ENCODE measurements at places on chromosomes 16 and 17.

DNA sequence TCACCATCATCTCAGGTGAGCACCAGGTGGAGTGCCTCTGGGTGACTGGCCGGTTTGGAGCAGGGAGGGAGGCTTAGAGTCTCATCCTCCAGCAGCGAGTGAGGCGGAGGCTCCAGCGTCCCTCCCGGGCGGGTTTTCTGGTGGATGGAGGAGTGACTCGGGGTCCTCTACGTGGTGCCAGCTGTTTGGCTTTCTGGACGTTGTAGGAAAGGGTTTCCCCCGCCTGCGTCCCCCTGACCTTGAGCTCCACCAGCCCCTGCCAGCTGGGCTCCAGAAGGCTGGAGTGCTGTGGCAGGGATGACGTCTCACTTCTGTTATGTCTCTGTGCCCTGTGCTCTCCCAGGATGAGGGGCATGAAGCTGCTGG lies 522 bp downstream of the DNASE1 start:
- no peak for DNase-seq

- no peak for DNase-seq
These were observed 683 bp upstream of the SLC7A6 start for GRCh38 chr16:68263559-68264127.

- no peak for DNase-seq
These were observed 21.4 kb upstream of the MAP3K14 start for GRCh38 chr17:45338023-45338781.

GRCh38 chr16:80806927-80807340 lies 2.5 kb upstream of the CDYL2 start:
- peak; percentile 55 for DNase-seq

- DNase-seq, result no peak
These were observed 42.6 kb upstream of the ATF7IP2 start for GRCh38 chr16:10343124-10343760.

- DNase-seq, result peak; percentile 95
These were observed 11.5 kb upstream of the DUSP14 start for GRCh38 chr17:37478187-37478586.

- DNase-seq, result peak; percentile 77
These were observed 52.8 kb downstream of the TOM1L2 start for GRCh38 chr17:17919169-17920107.

- DNase-seq, result no peak
These were observed 11.6 kb downstream of the TEKT5 start for GRCh38 chr16:10683170-10683569.

DNA sequence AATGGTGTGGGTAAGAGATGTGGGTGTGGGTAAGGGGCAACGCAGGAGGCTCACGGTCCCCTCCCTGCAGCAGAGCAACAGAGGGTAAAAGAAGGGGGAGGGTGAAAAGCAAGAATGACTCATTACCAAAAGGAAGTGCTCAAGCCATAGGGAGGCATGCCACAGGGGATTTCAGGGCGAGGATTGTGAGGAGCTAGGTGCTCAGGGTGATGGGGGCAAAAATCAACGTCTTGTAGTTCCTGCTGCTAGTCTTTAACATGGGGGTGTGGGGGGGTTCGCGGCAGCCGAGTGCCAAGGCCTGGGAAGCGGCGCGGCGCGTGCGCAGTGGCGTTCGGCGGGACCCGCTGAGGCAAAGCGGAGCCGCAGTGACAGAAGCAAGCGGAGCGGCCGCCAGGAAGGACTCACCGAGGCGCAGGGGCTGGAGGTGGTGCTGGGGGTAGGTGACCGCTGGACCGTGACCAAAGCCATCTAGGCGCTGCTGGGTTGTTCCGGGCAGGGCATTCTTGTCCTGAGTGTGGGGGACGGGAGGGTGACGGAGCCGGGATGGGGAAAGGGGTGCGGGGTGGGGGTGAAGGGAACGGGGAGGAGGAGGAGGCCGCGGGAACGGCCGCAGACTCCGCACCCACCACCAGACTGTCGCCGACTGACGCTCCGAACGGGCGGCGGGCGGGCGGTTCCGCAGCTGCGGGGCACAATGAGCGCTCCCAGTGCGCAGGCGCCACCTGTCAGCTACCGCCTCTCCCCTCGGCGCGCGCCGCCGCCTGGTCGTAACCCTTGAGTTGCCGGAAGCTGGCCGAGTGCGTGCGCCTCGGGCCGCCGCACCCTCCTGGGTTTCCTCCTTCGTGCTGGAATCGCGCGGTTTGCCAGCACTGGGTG lies at the start of gene SSH2:
TSS of gene SSH2 (minus strand) at position 696 of the 876 bp plus-strand sequence. CDS start at position 468, 228 bp downstream.
- peak; percentile 78 for DNase-seq

GRCh38 chr17:76138896-76139752 lies 1.9 kb downstream of the FOXJ1 start:
- DNase-seq, result no peak

- DNase-seq, result no peak
These were observed 9.3 kb downstream of the CEP295NL start for GRCh38 chr17:78893684-78894083.

DNA sequence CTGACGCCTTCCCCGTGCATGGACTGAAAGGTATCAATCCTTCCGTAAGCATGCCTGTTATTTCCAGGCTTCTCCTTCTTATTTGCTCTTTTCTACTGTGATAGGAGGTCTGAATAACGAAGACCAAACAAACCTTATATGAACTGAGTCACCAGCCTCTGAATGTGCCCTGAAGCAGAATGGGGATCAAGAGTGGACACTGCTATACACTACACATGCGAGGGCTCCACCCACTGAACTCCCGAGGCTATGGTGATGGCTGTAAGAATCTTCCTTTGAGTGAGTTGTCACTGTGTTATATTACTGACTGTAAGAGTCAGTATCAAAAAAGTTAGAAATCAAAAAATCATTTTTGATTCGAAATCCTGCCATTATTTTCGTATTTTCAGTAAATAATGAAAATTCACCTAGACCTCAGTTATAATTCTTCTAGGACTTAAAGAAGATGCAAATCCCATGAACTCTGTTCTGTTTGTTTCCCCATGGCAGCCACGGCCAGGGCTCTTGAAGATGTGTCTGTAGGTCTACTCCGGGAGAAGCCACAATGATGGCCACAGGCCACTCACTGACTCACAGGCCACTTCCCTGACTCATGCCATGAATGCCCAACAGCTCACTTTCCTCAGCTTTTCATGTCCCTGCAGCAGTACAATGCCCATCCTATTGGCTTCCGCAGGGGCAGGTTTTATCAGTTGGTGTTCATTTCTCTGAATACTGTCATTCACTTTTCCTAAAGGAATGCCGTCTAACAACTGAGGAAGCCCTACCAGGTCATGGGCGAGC lies 54.7 kb downstream of the ZZEF1 start:
- peak; percentile 31 for DNase-seq

DNA sequence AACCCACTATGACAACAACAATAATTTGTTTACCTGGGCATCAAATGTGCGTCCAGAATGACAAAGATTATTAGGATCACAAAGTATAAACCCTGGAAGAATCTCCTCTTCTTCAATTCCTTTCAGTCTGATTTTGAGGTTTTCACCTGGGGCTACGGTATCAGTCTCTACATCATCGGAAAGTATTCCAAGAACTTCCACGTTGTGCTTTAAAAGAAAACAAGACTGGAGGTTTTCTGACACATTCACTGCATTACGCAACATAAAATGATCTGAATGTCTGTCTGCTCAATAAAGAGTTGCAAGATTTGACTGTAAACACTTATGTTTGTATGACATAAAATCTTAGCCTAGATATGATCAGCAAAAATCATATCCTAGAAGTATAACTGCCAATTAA lies 26.0 kb upstream of the RSL1D1 start:
- DNase-seq, result peak; percentile 27
